Activated naive CD4-positive, alpha-beta T cell treated with Interleukin-2 at 50 U/mL for 16 hours (primary cell): ENCODE measurements at places on chromosomes 5 and 9.

GRCh38 chr5:110536120-110537115, 190.1 kb downstream of the TMEM232 start:
- DNase-seq = no peak

DNA sequence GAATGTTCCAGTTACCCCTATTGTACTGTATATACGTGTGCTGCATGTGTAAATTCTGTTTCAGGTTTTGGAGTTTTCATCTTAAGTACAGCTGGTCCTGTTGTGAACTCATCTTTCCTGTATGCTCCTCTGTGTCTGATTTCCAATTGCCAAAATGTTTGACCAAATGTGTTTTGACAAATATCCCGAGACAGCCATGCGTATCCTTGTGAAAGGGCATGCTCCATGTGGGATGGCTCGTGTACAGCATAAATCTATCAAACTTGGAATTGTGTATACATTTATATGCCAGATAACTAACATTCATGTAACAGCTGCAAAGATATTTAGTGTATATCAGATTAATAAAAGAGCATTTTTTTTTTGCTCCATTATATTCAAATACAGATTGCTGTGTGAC, 69.5 kb upstream of the IQGAP2 start:
- DNase-seq = no peak

DNA sequence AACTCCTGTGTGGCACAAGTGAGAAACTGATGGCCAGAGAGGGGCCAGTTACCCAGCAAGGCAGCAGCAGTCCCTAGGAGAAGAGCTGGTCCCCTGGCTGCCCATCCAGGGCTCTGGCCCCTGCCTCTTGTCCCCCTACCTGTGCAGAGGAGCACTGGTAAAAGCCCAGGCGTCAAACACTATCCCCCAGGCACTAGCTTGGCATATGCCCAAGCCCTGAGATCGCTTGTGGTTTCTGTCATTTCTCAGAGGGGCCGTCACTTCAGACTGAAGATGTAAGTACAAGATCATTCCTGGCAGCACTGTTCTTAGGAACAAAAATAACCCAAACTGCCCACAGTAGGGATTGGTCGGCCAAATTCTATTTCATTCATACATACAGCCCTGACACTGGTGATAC, 53.9 kb downstream of the COL15A1 start:
- DNase-seq = no peak

DNA sequence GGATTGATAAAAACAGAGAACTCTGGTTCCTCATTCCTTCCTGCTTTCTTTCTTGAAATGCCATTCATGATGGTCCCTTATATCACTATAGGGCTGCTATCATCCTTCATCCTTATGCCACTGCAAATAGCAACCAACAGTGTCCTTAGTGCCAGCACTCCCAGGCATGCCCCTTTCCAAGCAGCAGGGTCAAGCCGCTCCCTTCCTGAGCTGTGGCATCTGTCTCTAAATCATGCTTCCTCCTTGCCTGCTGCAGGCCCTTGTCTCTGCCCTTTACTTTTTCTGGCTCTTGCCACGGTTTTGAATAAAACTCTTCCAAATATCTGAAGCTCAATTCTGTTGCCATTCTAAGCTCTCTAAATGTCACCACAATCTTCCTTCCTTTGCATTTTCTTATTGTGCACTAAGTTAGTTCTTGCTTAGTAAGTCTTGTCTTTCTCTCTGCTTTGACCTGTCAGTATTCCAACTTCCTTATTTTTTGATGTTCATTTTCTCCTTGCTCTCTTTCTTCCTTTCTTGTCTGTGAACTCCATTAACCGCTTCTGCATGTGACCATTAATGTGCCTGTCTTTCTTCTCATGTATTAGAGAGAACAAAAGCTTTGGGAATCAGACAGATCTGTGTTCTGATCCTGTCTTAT, 19.9 kb downstream of the TLR4 start:
- DNase-seq = no peak
